Smooth muscle cell of trachea (primary cell): ENCODE measurements at places on chromosomes 5 and 9. TPM values are rescaled to one million over a fixed set of nuclear protein-coding genes. Genes with fewer than 3 reads are reported as not detected.

The ZBED3 gene
- 2.8 and 3.1 TPM in 2 replicates for total RNA-seq

The KCNN2 gene
- total RNA-seq, result 0.44 TPM in 1 of 2 replicates, not detected in the other

The MSH3 gene
- total RNA-seq, result 14.2 and 18.3 TPM in 2 replicates

The CARTPT gene
- not detected in 2 replicates for total RNA-seq

The CCDC183 gene
- total RNA-seq, result 0.15 and 0.33 TPM in 2 replicates

The MSX2 gene
- total RNA-seq, result 1.9 and 15.9 TPM in 2 replicates

The FAM174A gene
- total RNA-seq, result 19.2 and 23.8 TPM in 2 replicates

The GMCL2 gene
- total RNA-seq, result under 0.01 TPM in 1 of 2 replicates, not detected in the other

The JAKMIP2 gene
- 0.50 and 2.6 TPM in 2 replicates for total RNA-seq

The TGFBR1 gene
- 32.3 and 49.3 TPM in 2 replicates for total RNA-seq

The HAVCR1 gene
- 0.17 TPM in 1 of 2 replicates, not detected in the other for total RNA-seq

The PRDM9 gene
- total RNA-seq, result not detected in 2 replicates

The CLINT1 gene
- 84.5 and 95.8 TPM in 2 replicates for total RNA-seq

The NUTM2F gene
- not detected in 2 replicates for total RNA-seq

The SPINK4 gene
- total RNA-seq, result not detected in 2 replicates

The CXXC5 gene
- total RNA-seq, result 57.9 and 140 TPM in 2 replicates

The LIX1 gene
- total RNA-seq, result not detected in 2 replicates

The FAM81B gene
- total RNA-seq, result not detected in 2 replicates

The SLC27A6 gene
- under 0.01 and 0.15 TPM in 2 replicates for total RNA-seq

The PCDHB10 gene
- 0.15 and 0.66 TPM in 2 replicates for total RNA-seq

The CDH10 gene
- total RNA-seq, result under 0.01 and 0.83 TPM in 2 replicates

The SPATA31A3 gene
- not detected in 2 replicates for total RNA-seq

The SNAPC3 gene
- 45.7 and 46.4 TPM in 2 replicates for total RNA-seq

The PRRT1B gene
- not detected in 2 replicates for total RNA-seq

The PCSK1 gene
- total RNA-seq, result 0.15 and 0.17 TPM in 2 replicates

The IL7R gene
- 1.3 and 2.2 TPM in 2 replicates for total RNA-seq

The NMUR2 gene
- total RNA-seq, result not detected in 2 replicates

The DIRAS2 gene
- total RNA-seq, result under 0.01 and 0.66 TPM in 2 replicates
